Hypothalamus (tissue), 51 donors: ENCODE measurements at places on chromosomes 11 and 22.

- DNase-seq, result no peak
These were observed 21.6 kb upstream of the PEX26 start for GRCh38 chr22:18056161-18056666.

GRCh38 chr11:2863276-2863618 lies 22.3 kb downstream of the CDKN1C start:
- DNase-seq, result no peak

DNA sequence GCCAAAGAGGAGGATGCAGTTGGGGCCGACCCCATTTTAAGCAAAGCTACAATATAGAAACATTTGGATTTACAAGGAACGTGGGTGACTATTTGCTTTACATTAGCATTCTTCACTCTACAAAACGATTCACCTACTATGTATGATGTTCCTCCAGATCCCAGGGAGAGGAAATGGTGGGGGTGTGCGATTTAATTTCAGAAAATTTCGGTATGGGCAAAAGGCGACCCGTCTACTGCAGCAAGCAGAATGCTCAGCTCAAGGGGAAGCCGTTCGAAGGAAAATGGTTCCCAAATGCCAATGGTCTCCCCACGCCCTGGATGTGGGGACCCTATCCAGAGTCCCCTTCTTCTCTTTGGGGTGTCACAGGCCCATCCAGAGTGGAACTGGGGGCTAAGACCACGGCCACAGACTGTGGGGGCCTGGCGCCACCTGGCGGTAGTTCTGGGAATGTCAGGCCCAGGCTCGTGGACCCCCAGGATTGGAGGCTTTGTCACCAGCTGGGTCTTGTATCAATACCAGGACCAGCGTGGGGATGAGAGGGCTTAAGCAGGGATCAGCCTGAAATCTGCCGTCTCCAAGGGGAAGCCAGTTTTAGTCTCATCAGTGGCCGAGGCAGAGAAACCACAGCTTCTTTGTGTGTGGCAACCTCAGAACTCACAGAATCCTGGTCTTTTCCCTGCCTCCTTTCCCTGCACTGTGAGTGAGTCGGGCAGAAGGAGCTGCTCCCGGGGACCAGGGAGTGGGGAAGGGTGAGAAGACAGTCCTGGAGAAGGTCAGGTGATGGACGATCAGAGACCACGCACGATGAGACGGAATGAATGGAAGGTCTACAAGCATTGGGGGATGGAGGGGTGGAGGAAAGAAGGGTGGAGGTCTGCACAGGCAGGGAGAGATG lies 8.4 kb downstream of the LRRC10B start:
- no peak for DNase-seq

- no peak for DNase-seq
These were observed 1074.3 kb upstream of the TENM4 start for GRCh38 chr11:80515097-80515496.

DNA sequence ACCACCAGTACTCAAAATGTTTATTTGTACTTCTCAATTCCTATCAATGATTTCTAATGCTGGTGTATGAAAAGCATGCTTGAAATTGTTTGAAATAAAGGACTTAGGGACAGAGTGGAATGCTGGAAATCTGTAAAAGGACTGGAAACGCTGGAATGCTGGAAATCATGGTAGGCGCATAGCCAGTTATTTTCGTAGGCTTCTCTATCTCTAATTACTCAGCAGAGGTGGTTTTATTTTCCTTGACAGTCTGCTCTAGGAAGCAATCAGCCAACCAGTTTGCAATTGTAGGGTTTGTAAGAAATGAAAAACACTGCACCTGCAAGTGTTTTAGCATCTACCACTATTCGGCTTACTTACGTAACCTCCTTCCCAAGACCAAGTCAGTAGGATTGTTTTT lies 788 bp downstream of the LIN7C start:
- no peak for DNase-seq

DNA sequence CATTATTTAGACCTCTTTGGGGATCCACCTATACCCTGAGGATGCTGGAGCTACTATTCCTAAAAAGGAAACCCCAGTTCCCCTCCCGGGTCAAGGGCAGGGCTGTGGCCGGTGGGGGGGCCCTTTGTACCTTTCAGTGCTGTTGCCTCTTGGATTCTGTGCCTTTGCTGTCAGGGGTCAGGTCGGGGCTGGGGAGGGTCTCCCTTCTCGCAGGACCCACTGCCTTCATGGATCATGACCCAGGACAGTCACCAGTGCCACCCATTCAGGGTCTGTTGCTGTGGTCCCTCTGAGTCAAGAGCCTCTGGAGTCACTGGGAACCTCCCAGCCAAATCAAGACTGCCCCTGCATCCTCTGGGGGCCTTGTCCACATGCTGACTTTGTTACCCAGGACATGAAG lies 78.1 kb upstream of the CCND1 start:
- DNase-seq, result no peak

DNA sequence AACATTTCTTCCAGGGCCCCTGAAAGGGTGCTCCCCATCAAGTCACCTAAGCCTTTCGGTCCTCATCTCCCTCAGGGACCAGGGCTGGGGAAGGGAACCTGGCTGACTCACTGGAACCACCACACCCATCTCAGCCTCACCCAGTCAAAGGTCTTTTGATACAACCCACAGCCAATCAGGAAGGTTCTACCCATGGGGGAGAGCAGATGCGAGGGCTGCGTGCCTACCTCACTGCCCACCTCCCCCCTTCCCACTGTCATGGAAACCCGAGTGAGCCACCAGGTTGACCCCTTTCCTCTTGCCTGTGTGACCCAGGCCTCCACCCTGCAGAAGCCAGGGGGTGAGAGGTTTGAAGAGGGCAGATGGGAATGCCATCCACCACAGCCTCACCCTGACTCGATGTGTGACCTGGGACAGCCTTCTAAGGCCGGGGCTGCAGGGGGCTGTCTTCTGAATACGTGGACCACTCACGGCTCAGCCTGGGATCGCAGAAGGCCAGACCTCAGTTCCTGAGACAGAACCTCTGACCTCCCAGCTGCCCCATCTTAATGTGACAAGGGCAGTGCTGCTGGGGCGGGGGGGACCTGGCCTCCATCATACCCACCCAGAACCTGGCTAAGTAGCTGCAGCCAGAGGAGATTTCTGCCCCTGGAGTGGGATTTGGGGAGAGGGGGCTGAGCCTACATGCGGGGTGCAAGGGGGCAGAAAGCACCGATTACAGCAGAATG lies 2.7 kb downstream of the MDK start:
- DNase-seq, result no peak

- no peak for DNase-seq
These were observed 24.2 kb upstream of the ST3GAL4 start for GRCh38 chr11:126331286-126331685.
